Stimulated activated CD4-positive, alpha-beta T cell treated with anti-CD3 and anti-CD28 coated beads, Interleukin-2, amount 100 ng/mL, for 24 hours (primary cell): ENCODE measurements at places on chromosomes 2 and 18.

DNA sequence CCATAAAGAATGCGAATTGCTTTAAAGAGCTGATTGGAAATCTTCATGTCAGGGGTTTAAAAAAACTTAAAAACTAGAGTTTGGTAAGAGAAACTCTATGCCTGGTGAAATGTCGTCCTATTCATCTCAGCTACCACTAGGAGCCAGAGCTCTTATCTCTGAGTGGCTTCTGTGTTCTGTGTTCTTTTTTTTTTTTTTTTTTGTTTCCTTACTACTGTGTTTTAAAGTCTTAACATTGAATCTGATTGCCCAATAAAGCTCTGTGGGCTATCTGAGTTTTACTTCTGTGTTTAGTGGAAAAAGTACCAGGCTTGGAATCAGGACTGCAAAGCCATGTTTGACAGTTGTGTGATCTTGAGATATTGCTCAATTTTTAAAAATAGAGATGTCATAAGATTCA is 494.8 kb downstream of the RIT2 start:
- DNase-seq = no peak

GRCh38 chr18:46071653-46072375 is at the start of gene PSTPIP2:
Gene PSTPIP2 (minus strand): TSS chr18:46072260. CDS start chr18:46072188, 72 bp downstream.
- peak; percentile 73 for DNase-seq

DNA sequence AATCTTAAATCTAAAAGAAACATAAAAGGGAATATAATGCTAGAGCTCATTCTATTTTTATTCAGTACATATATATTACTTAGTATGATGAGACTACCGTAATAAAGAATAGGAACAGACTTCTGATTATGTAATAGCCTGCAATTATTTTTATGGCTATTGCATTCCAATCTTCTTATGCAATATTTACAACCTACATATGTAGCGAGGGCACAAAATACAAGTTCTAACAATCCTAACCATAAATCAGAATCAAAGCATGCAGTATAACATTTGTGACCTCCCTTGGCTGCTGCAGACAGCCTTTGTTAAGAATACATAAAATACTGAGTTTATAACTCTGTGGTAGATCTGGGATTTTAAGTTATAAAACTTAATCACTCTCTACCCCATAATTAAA is 177.6 kb downstream of the BABAM2 start:
- DNase-seq = no peak

DNA sequence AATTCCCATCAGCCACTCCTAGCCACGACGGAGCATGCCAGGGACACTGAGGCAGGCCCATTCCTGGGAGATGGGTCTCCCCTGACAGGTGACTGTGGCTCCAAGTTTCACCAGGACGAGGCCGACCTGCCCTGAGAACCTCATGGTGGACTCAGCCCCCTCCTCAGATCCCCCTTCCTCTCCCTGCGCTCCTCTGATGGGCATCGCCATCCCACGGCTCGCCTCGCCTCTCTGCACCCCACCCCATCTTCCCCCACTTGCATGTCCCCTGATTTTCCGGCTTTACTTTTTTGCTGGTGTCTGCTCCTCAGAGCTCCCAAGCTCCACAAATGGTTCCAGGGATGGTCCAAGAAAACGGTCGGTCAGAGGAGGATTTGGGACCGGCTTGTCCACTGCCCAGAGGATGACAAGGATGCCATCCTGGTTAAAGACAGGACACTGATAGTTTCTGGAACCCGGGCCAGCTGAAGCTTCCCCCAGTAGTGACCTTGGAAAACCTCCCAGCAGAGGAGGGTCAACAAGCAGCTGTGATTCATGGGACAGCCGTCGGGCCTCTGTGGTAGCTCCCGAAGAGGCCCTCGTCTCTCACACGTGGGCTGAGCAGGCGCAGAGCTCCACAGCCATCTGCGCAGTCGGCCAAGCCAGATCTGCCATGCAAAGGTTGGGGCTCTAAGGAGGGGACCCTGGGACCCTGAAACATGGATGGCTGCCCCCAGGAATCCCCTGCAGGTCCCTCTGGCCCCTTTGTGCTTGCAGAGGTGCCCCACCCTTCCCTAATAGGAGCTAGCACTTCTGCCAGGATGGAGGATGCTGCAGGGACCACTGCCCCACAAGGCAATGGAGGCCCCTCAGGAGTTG is 87.8 kb upstream of the SLC66A3 start:
- DNase-seq = no peak

GRCh38 chr2:40488927-40489677 is 37.2 kb upstream of the SLC8A1 start:
- DNase-seq = no peak

DNA sequence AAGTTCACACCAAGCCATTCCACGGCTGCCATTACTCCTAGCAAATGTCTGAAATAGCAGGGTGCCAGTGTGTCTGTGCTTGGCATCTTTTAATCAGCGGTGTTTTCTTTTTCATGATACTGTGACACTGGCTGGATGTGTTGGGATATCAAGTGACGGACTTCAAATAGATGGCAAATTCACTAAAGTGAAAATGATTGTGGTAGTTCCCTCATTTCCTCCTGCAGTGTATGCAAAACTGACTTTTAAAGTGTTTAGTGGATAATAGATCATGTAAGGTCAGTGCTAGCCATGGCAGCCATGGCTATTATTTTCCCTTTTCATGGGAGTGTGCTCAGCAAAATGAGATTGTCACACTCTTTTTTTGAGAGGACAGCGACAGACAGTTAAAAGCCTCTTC is 261.5 kb upstream of the SIX3 start:
- no peak for DNase-seq

GRCh38 chr2:168639441-168639898 is 163.0 kb upstream of the NOSTRIN start:
- no peak for DNase-seq

- DNase-seq = peak; percentile 10
Observed at GRCh38 chr18:62420151-62420512, 95.0 kb downstream of the TNFRSF11A start.

GRCh38 chr2:138021154-138021553 is 56.9 kb downstream of the HNMT start:
- no peak for DNase-seq

DNA sequence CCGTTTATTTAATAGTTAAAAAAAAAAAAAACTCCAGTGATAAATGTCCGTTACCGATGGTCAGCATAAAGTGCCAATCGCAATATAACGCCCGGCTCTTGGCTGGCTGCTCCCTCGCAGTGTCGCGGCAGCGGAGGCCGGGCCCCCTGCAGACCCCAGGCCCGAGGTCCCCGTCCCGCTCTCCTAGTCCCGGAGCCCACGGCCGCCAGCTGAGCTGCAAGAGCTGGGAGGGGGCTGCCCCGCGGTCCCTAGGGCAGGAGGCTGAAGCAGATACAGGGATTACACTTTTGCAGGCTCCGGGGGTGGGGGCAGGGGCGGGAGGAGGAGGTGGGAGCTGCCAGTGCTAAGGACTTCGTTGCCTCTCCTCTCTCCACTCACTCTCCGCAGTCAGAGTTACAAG is 6.9 kb downstream of the OSR1 start:
- DNase-seq = no peak

DNA sequence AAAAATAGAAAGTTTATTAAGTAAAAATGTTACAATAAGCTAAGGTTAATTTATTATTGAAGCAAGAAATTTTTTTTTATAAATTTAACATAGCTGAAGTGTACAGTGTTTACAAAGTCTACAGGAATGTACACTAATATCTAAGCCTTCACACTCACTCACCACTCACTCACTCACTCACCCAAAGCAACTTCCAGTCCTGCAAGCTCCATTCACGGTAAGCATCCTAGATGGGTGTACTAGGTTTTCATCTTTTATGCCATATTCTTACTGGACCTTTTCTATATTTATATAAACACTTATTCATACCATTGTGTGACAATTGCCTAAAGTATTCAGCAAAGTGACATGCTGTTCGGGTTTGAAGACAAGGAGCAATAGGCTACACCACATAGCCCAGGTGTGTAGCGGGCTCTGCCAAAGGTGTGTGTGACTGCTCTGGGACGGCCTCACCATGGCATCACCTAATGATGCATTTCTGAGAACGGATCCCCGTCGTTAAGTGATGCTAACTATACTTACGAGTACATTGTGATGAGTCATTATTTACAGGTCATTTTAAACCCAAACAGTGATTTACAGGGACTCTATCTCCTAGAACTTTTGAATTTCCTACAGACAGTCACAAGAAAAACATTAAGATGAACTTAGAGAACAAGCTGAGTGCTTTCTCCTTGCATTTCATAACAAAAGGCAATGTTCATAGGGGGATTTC is 76.3 kb upstream of the ID2 start:
- DNase-seq = no peak

DNA sequence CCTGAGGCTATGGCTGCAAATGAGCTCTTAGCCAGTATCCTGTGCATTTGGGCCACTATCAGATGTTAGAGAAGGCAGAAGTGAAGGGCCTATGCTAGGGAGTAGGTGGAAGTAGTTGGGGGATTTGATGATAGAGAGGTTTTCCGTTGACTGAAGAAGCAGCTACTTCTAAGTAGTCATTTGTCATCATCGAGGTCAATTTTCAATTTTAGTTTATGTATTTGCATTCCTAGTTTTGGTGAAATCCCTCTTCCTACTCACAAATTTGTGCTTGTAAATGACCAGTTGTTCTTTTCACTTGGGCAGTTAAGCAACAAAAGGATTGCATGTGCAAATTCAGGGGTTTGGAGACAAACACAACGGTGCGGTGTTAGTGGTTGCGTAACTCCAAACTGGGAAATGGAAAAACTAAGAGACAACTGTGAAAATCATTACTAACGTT is 48.5 kb upstream of the PELI1 start:
- DNase-seq = no peak

GRCh38 chr2:174325373-174326160 is 9.2 kb upstream of the SP9 start:
- no peak for DNase-seq

DNA sequence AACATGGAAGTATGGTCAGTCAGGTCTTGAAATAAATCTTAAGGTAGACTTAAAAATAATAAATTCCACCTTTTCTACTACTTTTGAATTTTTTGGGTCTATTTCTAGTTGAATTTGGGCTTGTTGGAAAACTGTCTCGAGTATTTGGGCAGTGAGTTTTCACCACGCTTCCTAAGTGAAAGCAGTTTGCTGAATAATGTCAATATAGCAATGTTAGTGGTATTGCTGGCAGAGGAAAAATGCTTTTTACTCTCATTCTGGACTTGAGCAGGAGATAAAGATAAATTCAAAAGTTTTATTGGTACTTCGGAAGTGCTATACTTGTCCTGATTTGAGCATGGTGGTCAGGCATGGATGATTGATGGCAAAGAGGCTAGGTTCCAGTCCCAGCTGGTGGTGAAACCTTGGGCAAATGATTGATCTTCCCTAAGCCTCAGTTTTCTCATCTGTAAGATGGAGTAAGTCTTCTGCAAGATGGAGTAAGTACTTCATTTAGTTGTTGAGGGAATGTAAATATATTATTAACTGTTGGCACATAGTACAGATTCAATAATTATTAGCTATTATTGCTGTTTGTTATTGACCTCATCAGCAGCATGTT is 503.5 kb upstream of the ZEB2 start:
- DNase-seq = no peak

DNA sequence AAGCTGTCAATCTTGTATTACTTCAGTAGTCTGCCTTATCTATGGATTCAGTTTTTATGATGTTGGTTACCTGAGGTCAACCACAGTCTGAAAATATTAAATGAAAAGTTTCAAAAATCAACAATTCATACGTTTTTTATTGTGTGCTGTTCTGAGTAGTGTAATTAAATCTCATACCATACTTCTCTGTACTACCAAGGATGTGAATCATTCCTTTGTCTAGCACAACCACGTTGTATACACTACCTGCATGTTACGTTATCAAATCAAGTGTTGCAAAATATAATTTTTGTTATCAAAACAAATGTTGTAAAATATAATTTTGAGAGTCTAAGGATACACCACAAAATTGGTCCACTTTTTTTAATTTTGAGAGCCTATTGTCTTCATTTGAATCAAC is 590.2 kb upstream of the SETBP1 start:
- DNase-seq = no peak

- DNase-seq = no peak
Observed at GRCh38 chr2:36203366-36203765, 152.2 kb upstream of the CRIM1 start.

DNA sequence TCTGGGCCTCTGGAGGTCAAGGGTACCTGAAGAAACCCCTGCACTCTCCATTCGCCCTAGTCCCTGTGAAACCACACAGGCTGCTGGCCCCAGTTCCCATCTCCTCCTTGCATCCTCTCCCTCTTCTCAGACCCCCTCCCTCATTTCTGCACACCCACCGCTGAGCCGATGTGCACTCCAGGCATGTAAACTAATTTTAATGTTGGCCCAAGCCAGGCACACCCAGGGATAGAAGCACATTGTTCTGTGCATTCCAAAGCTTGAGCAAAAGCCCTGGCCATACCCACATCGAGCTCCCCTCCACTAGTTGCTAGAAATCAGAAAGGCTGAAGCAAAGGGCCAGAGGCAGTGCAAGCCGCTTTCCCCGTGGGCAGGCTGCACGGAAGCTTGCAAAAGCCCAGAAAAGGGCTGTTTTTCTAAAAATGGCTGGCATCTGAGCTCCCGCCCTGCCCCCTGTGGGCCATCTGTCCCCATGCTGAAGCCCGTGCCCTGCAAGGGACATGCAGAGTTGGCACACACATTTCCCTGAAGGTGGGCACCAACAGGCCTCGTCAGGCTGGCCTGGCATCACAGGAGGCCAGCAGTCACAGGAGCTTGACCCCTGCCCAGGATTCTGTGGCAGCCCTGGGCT is 181.6 kb downstream of the SMAD7 start:
- no peak for DNase-seq

DNA sequence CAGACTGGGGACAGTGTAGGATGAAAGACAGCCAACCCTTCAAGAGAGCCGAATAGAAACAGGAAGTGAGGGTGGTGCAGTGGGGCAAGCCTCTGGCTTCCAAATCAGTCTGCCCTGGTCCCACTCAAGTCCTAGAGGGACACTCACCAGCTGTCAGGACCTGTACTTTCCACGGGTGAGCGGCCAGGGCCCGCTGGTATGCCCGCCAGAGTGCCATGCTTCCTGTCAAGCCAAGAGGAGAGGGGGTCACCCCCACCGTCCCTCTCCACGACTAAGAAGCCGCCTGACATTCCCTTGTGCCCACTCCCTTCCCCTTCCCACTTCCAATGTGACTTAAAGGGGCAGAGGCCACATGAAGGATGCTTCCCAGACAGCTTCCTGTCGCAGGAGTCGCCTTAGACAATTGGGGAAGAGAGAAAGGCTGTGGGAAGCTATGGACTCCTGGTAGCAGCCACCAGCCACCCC is 564 bp downstream of the MPV17 start:
- DNase-seq = peak; percentile 24
